GM19239 (cell line): ENCODE measurements at places on chromosomes 1 and 21.

DNA sequence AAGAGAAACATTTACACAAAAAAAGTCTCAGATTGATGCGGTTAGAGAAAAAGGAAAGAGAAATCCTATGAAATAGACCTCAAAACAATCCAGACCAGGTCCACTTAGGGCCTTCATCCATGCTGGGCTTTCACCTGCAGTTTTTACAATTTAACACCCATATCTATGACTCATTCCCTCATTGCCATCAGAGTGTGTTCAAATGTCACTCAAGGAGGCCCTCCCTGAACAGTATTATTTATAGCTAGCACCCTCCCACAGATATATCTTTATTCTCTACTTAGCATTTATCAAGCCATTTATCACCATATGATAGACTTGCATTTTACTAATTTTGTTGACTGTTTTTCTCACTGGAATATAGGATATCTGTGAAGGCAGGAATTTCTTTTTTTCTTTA, 824 bp upstream of the KRTAP21-3 start:
- DNase-seq, result no peak

GRCh38 chr1:154481053-154481452, 21.0 kb upstream of the TDRD10 start:
- DNase-seq, result no peak

- no peak for DNase-seq
These were observed 1.2 kb downstream of the CLSPN start for GRCh38 chr1:35768350-35769187.

DNA sequence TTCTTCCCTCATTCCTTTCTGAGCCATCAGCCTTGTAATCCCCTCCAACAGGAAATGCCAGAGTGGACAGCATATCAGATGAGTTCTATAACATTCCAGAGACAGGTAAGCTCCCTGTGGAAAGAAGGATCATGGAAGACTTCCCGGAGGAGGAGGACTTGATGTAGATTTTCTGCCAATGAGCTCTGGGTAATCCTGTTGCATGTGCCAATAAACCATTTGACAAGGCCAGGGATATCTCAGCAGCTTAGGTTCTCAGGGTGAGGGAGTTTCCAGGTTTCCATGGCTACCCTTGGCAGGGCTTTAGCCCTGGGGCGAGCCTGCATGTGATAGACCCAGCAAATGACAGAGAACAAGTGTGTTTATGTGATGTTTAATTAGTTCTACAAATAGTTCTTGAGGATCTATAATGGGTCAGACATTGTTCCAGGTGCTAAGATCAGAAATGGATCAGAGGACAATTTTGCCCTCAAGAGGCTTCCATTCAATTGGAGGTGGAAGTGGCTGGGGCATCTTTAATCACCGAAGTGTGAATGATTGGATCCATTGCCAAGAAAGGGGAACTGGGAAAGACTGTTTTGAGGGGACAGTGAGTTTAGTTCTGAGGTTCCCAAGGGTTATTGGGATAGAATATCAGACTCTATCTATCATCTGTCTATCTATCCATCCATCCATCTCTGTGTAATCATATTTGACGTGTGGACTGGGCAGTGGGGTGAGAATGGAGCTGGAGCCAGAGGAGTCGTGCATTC, 6.9 kb downstream of the PLA2G5 start:
- DNase-seq, result no peak

- DNase-seq, result no peak
These were observed 3.5 kb upstream of the OSCP1 start for GRCh38 chr1:36453600-36454388.

GRCh38 chr1:81596341-81596740, 204.4 kb upstream of the ADGRL2 start:
- DNase-seq, result no peak

- DNase-seq, result no peak
These were observed 74.9 kb downstream of the ALPL start for GRCh38 chr1:21584096-21584495.

DNA sequence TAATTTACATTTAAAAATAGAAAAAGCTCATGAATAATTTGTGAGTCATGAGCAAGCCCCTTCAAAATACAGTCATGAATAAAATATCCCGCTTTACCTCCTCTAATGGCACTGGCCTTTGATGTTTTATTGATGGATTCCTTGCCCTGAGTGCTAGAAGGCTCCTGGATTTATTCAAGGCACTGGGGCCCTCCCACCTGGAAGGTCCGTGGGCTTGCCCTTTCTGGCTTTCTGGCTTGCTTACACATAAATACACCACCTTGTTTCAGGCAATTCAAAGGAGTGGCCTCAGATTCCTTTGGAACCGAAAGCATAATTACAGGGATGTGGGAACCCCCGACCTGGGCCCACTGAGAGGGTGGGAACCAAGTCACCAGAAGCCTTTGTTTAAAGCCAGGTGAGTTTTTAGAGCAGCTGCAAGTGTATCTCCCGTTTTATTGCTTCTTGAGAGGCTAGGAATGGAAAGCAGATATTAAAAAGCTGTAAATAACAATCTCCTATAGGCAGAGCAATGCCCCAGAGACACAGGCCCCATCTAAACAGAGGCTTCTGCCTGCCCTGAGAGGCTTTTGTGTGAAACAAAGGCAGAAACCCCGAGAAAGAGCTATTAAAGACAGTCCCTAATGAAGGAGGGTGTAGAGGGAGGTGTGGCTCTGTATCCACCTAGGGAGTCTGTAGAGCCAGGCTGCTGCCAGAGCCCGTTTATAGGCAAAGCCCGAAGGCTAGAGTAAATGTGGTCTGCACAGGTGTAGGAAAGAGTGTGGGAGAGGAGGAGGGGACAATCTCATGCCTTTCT, 126.4 kb downstream of the FAM78B start:
- no peak for DNase-seq

- DNase-seq, result no peak
These were observed 93.2 kb downstream of the EPHB2 start for GRCh38 chr1:22803833-22804232.

DNA sequence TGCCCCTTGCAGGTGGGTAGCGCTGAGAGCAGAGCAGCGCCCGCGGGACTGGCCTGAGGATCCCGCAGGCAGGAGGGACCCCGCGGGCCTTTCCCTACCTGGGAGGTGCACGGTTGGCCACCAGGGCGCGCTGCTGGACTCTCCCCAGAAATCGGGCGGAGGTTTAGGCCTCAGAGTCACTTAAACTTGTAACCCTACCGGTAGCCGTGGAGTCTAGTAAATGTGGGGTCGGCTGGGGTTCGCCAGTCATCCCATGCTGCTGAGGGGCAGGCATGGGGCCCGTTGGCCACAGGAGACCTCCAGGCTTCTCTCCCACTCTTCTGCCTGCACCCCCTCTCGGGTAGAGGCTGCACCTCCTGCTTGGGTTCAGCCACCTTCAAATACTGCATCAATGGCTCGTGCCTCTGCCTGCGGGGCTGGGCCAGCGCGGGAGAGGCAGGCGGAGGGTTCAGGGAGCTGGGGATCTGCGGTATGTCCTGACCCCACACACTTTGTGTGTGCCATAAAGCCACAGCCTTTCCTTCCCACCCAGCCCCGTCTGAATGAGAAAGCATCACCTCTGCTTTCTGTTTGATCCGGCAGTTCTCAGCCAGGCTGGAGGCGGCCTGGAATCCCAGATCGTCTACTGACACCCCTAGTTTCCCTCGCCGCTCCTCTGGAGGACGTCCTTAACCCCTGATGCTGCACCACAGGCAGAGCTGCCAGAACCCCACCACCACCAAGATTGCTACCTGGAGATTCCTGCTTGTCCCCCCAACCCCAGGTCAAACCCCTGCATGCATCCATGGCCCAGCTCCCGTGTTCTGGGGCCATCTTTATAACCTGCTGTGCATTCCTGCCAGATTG, 12.3 kb upstream of the GSTM4 start:
- peak; percentile 73 for DNase-seq

- DNase-seq, result peak; percentile 49
These were observed 85.5 kb upstream of the CACNA1E start for GRCh38 chr1:181397845-181398244.

DNA sequence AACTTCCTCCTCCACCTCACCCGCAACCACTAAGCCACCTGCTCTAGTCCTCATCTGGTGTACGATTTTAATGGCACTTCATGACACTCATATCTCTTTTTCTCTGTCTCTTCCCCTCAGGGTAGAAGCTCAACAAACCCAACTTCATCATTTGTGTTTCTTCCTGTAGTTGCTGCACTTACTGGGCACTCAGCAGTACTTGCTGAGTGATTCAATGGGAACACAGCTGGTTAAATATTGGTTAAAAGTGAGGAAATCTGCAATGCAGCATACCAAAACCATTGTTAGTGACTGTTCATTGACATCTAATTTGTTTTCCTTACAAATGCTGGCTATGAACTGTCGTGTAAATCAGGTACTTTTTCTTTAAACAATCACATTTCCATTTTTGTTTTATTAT, 541.1 kb upstream of the PRMT6 start:
- no peak for DNase-seq

DNA sequence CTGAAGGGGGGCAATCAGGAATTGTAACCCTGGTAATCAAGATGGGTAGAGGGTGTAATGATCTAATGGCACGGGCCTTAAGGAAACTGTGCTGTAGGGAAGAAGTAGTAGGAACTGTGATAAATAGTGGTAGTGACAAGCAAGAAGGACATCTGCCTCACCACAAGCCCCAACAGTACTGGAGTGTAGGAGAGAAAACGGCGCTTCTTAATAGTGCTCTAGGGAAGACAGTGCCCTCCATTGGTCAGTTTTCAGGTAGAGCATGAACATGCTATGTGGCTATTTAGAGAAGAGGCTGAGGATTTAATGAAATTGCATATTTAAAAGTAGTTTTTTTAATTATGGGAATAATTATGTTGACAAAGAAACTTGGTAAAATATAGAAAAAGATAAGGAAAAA, 32.2 kb downstream of the SLC30A7 start:
- DNase-seq, result no peak

DNA sequence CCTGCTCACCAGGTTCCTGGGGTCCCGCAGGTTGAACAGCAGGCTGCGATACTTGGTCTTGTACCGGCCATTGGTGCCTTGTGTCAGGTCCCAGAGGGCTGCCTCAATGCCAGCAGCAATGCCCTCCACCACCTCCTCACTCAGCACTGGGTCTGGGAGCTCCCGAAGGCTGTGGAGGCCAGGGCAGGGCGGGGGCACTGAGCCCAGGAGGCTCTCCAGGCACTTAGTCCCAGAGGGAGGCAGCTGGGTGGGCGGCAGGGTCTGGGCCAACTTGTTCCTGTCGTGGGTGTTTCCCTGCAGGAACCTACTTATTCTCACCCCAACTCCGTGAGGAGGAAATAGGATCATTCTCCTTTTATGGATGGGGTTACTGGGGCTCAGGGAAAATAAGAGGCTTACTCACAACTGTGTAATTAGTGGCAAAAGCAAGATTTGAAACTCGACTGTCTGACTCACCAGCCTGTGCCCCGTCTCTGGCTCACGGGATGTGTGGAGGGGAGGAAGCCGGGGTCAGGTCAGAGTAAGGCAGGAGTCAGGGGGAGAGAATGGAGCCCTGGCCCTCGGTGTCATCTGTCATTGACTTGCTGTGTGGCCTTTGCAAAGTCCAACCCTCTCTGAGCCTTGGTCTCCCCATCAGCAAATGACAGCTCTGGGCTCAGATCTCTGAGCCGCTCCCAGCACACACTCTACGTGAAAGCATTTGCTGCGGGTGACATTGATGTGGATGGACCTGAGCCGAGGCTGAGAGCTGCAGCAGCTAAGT, 17.2 kb downstream of the SPOCD1 start:
- no peak for DNase-seq

- DNase-seq, result no peak
These were observed 173.2 kb upstream of the ATP1B1 start for GRCh38 chr1:168933141-168933805.

DNA sequence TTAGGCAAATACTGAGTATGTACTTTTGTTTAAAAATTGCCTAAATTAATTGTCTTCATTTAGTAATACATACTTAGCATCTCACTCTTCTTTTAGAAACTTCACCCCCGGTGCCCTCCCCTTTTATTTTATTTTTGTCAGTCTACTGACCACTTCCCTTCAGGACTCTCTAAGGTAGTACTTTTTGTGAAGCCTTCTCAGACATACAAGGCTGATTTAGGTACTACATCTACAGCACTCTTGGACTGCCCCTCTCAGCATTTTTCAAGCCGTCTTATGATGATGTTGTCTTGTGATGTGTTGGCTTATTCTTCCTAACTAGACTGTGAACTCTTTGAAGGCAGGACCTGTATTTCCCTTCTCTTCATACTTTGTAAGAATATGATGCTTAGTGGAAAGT, 24.7 kb downstream of the RPS6KC1 start:
- DNase-seq, result no peak

- no peak for DNase-seq
These were observed 192.6 kb downstream of the NFIA start for GRCh38 chr1:61274939-61275338.

- no peak for DNase-seq
These were observed 14.3 kb upstream of the COX20 start for GRCh38 chr1:244821134-244821533.

DNA sequence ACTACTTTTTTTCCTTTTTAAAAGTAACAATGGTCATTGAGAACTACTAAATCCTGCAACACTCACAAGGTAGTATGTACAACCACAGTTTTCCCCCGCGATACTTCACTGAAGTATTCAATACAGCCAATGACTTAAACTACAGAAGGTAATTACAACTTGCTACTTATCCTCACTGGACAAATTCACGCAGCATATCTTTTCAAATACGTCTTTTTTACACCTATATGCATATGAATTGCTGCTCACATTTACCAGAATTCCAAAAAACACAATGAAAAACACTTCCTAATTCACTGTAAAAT, 12.4 kb downstream of the NRIP1 start:
- no peak for DNase-seq

- no peak for DNase-seq
These were observed 4.4 kb downstream of the ELOVL1 start for GRCh38 chr1:43363283-43363934.

GRCh38 chr21:32682696-32683474, 44.9 kb downstream of the SYNJ1 start:
- DNase-seq, result no peak

DNA sequence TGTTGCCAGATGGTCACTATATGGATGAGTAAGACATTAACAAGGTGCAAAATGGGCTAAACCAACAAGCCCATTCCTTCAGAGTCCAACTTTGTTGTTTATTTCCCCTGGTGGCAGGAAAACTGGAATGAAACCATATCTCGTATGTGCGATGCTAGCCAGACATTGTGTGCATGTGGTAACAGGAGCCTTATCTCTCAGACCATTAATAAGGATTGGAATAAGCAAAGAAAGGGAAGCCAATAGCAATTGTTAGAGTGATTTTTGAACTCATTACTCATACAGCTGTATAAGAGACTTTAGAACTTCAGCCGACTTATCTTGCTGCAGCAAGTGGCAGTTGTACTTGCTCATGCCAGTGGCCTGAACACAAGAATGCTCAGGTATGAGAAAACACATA, 30.0 kb upstream of the HMCN1 start:
- DNase-seq, result no peak

DNA sequence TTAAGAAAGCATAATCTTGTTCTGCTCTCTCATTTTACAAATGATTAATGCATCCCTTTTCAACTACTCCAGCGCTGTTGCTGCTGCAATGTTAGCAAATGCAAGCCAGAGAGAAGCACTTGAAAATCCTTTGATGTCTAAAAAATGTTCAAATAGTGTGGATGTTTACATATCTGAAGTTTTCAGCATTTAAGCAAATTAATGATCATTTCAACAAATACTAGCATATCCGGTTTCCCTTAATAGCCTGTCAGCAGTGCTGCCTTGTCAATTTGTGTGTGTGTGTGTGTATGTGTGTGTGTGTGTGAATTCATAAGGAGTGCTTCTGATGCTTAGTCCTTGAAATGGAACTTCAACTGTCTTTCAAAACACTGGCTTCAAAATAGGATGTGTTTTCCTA, 48.1 kb upstream of the WNT2B start:
- DNase-seq, result no peak
